ENCODE measurements at places on chromosomes 1 and 21. TPM values are rescaled to one million over a fixed set of nuclear protein-coding genes. Genes with fewer than 3 reads are reported as not detected.

GRCh38 chr1:25564777-25565574 is 21.6 kb downstream of the LDLRAP1 start:
- H3K36me3 ChIP-seq: no peaks in the 10 kb centered on the region
- H3K4me3 ChIP-seq: no peak overlapping the region
- peak overlapping the region; percentile 31 for H3K27ac ChIP-seq
- H3K27me3 ChIP-seq: no peaks in the 10 kb centered on the region
- DNase-seq: no peak
- peaks cover 54% of the 10 kb centered on the region for H3K4me1 ChIP-seq

DNA sequence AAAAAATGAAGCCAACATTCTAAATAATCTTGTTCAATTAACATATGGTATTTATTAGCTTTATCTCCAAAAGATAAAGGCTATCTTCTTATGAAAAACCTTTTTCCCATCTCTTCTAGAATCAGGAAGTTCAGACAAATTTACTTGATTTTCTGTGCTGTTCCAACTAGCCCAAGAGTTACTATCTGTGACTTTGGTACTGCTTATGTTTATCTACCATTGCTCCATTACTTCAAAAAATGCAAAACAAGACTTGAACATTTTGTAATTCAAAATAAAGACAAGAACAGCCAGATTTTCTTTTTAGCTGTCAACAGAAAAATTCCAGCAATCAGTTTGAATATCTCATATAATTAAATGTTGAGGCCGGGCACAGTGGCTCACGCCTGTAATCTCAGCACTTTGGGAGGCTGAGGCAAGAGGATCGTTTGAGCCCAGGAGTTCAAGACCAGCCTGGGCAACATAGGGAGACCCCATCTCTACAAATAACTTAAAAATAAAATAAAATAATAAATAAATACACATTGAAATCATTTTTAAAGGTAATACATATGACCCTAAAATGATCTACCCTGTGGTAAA is 188.5 kb downstream of the LTN1 start:
- H3K4me3 ChIP-seq: no peak overlapping the region
- no peak overlapping the region for H3K27ac ChIP-seq
- H3K4me1 ChIP-seq: peaks cover 6% of the 10 kb centered on the region
- no peaks in the 10 kb centered on the region for H3K27me3 ChIP-seq
- no peak for DNase-seq

DNA sequence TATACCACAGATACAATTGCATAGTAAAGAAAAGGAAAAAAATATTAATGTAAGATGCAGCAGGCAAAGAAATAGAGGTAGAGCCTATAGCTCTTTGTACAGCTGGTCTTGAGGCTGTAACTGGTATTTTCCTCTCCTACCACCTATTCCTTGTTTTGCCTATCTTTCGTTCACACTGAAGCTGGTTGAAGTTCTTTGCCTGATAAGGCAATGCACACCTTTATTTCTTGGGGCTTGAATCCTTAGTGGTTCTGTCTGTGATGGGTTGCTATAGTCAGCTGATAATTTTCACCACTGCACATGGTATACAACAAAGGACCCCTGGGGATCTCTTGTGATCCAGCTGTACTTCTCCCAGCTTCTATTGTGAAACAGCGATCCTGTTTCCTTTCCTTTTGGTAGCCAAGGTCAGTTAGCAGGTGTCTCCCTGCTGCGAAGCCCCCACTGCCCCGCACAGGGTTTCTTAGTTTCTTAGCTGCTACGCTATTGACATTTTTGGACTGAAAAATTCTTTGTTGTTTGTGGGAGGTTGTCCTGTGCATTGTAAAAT is 9.9 kb upstream of the TSNAX start:
- no peaks in the 10 kb centered on the region for H3K36me3 ChIP-seq
- no peak overlapping the region for H3K4me3 ChIP-seq
- H3K27me3 ChIP-seq: no peaks in the 10 kb centered on the region

DNA sequence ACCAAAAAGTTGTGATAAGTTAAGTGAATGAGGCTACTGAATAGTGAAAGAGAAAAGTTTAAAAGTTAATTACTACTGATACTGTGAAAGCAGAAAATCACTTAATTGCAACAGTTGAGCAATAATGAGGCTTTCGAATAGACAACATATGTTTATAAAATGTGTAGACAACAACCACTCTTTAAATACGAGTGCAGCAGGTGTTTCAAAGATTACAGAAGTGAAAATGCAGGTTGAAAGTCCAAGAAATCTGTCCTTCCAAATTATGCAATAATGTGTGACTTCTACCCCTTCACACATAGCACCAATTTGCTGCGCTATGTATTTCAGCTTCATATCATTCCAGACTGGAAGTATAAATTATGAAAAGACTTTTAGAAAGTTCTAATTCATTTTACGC is 213.0 kb downstream of the COL24A1 start:
- DNase-seq: no peak
- H3K27ac ChIP-seq: no peak overlapping the region
- H3K4me1 ChIP-seq: no peaks in the 10 kb centered on the region
- no peak overlapping the region for H3K4me3 ChIP-seq
- no peaks in the 10 kb centered on the region for H3K36me3 ChIP-seq

DNA sequence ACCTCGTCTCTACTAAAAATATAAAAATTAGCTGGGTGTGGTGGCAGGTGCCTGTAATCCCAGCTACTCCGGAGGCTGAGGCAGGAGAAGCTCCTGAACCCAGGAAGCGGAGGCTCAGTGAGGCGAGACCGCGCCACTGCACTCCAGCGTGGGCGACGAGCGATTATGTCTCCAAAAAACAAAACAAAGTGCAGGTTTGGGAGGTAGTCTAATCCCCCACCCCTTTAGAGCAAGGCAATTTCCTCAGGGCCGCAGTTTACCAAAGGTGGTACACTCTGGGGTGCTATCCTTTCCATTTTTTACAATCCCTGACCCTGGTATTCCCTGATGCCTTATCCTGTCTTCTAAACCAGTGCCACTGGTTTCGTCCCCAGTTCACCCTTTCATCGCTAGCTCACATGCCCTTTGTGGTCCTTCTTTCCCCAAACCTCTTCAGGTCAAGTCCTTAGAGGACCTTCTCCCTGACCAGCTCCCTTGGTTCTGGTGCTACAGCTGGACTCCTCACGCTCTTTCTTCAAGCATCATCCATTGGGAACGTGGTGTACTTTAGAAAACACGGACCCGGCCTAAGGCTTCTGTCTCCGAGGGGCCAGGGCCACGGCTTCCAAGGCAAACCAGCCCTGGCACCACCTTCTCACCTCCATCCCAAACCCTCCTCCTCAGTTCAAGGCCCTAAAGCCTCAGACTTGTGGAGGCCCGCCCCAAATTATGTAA is 873 bp downstream of the IFT25 start:
- no peaks in the 10 kb centered on the region for H3K36me3 ChIP-seq

The COL9A2 gene
- total RNA-seq: 2.1 TPM

GRCh38 chr1:174769961-174770549 is 229.7 kb upstream of the CACYBP start:
- peaks cover 2% of the 10 kb centered on the region for H3K27me3 ChIP-seq
- peak; percentile 43 for DNase-seq
- H3K4me3 ChIP-seq: no peak overlapping the region
- H3K27ac ChIP-seq: no peak overlapping the region
- H3K4me1 ChIP-seq: no peaks in the 10 kb centered on the region
- H3K36me3 ChIP-seq: no peaks in the 10 kb centered on the region

GRCh38 chr1:208276757-208277435 is 32.7 kb upstream of the PLXNA2 start:
- peaks cover 7% of the 10 kb centered on the region for H3K27me3 ChIP-seq
- no peaks in the 10 kb centered on the region for H3K4me1 ChIP-seq

The DRAXIN gene
- total RNA-seq: 0.79 TPM

DNA sequence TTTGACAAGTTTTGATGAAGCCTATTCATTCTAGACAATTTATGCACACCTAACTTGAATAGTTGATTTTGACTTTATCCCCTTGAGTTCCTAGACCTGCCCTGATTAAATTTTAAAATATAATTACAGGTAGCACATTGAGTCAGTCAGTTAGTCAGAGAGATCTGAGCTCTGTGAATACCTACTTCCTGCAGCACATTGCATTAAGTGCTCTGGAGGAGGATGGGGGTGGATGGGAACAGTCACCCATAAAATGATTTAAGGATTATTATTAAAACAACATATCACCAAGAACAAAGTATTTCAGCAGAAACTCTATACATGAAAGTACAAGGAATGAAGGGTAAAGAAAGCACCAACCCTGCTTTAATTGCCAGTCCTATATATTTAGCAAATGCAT is 11.8 kb upstream of the RPF1 start:
- no peak overlapping the region for H3K27ac ChIP-seq
- no peaks in the 10 kb centered on the region for H3K4me1 ChIP-seq
- H3K36me3 ChIP-seq: no peaks in the 10 kb centered on the region

The PLA2G2F gene
- total RNA-seq: not detected

GRCh38 chr1:109721042-109721441 is 9.0 kb downstream of the GSTM5 start:
- no peaks in the 10 kb centered on the region for H3K27me3 ChIP-seq
- peaks cover 6% of the 10 kb centered on the region for H3K4me1 ChIP-seq
- DNase-seq: no peak
- H3K4me3 ChIP-seq: no peak overlapping the region

DNA sequence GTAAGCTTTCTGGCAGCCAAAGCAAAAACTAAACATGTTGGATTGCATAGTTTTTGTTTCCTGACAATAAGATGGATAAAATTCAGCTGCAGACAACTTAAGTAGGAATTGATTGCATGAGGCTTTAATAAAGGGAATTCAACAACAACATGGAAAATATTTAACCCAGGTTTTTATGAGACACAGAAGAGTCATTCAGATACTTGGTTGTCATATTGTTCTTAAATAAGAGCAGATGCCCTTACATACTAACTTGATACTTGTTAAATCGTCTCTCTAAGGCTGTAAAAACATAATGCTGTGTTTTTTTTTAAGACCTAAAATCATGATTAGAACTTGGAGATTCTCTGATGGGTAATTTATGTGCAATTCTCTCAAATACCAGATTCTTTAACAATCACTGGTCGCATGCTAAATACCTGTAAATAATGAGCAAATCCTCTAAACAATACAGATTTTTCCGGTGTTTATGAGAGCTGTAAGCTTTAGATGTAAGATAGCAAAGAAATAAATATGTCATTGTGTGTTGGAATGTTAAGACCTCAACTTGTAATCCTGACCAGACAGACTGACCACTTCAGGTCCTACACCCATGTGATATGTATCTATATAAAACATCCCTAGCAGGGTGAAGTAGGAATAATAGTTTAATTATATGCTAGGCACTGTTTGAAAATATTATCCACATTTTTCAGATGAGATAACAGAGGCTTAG is 37.8 kb upstream of the CD34 start:
- DNase-seq: no peak
- no peak overlapping the region for H3K4me3 ChIP-seq
- no peaks in the 10 kb centered on the region for H3K36me3 ChIP-seq
- H3K27ac ChIP-seq: no peak overlapping the region
- H3K27me3 ChIP-seq: peaks cover 5% of the 10 kb centered on the region
- peaks cover 3% of the 10 kb centered on the region for H3K4me1 ChIP-seq

DNA sequence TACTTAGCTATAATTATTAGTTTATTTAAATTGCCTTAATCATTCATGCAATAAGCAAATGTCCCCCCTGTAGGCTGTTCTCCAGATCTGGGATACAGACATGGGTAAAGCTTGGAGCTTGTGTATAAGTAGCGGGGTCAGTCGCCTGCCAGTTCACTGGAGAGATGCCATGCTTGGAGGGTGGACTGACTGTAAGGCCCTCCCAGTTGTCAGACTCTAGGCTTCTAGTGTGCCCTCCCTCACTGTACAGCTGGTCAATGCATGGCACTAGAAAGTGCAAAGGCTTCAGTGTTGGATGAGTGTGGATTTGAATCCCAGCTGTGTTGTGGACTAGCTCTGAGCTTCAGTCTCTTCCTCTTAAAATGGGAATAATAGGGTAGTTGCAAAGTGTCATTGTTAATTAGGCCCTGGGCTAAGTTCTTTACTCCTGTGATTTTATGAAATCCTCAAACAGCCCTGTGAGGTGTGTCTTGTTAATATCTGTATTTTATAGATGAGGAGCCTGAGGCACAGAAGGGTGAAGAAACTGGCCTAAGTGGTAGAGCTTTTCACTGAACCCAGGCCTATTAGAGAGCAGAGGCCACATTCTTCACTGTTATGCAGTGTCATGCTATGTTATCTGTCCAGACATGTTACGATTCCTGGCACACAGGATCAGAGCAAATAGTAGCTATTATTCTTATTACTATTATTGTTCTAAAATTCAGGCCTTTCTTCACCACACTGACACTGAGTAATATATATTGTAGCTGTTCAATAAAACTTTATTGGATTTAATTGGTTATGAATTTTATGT is 85.9 kb downstream of the ROR1 start:
- no peaks in the 10 kb centered on the region for H3K36me3 ChIP-seq
- H3K4me3 ChIP-seq: no peak overlapping the region
- no peak overlapping the region for H3K27ac ChIP-seq
- no peak for DNase-seq
- no peaks in the 10 kb centered on the region for H3K27me3 ChIP-seq

The MX2 gene
- 8.6 TPM for total RNA-seq

Data from astrocyte (in vitro differentiated cells and primary cell).